Peyer's patch (tissue), 4 donors: ENCODE measurements at places on chromosomes 3 and 15.
A peak's percentile ranks its signal among the peaks of the same experiment; 100 is the strongest.

- no peak for DNase-seq
Measured at GRCh38 chr3:100868894-100869293, 124.3 kb downstream of the ABI3BP start.

DNA sequence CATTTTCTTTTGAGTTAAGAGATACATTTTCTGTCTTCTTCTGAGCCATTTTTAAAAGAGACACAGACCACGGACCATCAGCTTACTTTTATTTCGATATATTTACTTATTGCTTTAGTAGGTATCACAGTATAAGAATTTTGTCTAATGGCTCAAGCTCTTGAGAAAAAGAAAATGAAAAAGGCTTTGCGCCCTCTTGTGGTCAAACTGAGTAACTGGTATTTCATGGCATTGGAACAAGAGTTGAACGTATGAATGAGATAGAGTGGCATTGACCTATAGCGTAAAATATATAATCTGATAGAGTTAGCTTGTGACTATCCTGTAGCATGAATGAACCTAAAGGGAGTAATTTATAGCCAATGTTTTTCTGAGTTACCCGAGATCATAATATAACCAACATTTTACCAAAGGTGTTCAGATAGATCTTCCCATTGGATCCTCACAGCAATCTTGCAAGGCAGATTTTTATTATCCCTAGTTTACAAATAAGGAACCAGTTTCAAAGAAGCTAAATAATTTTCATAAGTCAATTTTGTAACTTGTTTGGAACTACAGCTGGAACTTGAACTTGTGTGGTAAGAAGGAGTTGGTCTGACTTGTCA, 154.6 kb downstream of the POLR2M start:
- peak; percentile 61 for DNase-seq

- DNase-seq = no peak
Measured at GRCh38 chr3:53809764-53810400, 36.3 kb downstream of the CHDH start.

GRCh38 chr3:84961521-84962255, 2.9 kb downstream of the CADM2 start:
- DNase-seq = no peak

DNA sequence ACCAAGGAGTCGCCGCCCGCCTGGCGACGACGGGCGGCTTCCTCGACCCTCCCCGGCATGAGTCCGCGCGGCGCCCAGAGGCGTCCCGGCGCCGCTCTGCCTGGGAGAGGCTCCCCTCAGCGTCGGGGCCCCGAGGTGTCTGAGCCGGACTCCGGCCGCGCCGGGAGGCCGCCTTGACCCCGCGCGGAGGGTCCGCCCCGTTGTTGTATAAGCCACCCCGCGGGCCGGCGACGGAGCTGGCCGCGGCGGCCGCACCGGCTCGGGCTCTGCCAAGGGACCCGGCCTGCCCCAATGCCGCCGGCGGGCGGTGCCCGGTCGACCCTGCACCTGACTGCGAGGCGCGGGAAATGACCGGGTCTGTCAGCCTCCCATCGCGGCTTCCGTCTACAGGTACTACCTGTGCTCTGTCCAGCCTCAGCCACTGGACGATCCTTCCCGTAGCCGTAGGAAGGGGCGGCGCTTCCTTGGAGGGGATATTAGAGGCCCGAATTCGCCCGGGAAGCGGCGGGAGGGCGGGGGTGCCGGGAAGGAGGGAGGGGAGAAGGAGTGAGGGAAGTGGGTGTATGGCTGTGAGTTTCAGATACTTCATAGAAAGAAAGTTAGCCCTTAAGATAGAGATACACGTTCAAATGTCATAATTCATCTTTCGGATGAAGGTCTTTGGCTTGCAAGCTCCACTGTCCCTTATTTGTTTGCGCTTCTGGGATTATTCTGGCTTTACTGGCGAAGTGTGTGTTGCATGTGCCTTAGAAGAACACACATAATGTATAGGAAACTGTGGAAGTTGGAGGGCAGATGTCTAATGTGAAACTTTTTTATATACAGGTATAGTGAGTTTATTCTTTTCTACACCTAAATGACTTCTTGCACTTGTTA, 620 bp downstream of the ABHD5 start:
- peak; percentile 53 for DNase-seq

- DNase-seq = no peak
Measured at GRCh38 chr3:41175365-41175764, 23.9 kb upstream of the CTNNB1 start.

DNA sequence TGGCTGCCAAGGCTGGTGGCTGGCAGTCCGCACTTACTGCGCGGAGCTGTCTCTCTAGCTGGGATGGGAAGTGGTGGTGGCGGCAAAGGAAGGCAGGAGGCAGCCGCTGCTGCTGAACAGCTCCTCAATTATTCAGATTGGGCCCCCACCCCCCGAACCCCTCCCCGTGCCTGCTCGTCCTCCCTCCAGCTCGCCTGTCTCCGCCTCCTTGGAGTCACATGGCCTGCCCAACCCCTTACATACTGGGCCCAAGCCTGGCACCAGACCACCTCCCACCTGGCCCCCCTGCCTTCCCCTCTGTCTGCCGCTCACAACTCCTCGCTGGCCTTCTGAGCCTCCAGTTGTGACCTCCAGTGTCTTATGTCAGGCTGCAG, at the start of gene SLC7A14:
Gene SLC7A14 (minus strand): TSS at position 139 of the 374 bp plus-strand sequence. CDS start 59,139 bp downstream, outside the sequence.
- no peak for DNase-seq

DNA sequence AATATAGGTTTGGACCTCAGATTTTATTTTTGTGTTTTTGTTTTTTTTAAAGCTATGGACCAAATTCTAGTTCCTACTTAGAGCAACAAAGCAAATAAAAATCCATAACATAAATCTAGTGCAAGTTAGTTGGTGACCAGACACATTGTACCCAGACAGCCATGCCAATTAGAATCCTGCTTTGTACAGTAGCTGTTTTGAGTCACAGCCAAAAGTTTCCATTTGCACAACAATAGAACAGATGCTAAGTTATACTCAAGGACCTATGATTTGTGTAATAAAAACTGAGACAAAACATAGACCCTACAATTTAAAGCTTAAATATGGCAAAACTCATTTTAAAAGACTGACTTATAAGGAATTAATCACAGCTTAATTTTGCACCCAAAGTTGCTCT, 513.1 kb upstream of the CBLB start:
- no peak for DNase-seq

- DNase-seq = no peak
Measured at GRCh38 chr3:82940124-82940523, 1178.7 kb upstream of the GBE1 start.

GRCh38 chr3:158050461-158050860, 55.8 kb downstream of the SHOX2 start:
- DNase-seq = no peak

DNA sequence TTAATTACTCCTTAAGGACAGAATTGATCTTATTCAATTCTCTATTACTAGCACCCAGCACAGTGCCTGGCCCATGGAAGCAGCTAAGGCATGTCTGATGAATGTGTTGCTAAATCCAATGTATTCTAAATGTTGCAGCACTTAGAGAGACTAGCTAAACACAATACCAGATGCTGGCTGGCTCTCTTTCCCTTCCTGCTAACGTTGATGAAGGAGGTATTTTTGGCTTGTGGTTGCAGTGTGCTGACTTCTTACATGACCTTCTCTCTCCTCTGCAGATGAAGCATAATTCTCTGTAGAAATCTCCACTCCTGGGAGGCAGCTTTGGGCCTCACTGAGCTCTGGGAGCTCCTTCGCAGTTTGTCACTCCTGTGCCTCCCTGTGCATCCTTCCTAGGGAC, 183.6 kb downstream of the PEX5L start:
- DNase-seq = no peak

DNA sequence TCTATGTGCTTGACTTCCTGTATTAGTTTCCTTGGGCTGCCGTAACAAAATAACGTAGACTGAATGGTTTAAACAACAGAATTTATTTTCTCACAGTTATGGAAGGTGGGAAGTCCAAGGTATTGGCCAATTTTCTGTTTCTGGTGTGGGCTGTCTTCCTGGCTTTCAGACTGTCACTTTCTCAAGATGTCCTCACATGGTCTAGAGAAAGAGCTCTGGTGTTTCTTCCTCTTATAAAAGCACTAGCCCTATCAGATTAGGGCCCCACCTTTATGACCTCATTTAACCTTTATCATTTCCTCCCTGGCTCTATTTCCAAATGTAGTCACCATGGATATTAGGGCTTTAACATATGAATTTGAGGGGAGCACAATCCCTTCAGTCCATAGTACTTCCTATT, 54.6 kb downstream of the SPRED1 start:
- DNase-seq = no peak

DNA sequence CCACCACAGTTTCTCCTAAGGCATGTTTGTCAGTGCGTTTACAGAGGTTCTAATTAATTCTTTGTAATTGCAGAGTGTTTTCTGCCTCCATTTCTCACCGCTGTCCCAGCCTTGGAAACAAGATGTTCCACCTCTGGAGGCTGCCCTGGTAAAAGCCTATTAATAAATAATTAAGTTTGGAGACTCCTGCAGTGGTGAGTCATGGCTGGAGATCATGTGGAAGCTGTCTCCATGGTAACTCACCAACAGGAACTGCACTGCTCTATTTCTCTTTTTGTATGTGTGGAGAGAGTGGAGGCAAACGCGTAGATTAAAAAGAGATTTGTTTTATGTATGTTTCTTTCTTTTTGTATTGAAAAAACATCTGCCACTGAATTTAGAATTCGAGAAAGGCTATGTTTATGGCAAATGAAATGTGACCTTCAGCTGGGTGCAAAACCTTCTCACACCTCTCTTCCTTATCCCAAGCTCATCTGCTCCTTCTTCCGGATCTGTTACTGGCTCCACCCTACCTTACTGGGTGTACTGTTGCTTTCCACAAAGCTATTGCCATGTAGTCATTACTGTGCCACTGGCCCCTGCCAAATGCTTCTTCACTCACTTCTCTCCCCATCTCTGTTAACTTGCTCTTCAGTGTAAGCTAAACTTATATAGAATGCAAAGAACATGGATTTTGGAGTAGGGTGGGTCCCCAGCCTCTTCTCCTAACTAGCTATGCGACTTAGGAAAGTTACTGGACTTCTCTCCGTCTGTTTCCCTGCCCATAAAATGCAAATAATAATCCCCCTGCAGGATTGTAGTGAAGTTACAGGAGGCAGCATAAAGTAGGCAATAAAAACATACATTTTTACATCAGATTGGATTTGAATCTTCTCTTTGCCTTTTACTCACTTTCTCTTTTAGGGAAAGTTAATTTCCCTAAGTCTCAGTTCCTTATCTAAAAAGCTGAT, 778.5 kb downstream of the NTRK3 start:
- no peak for DNase-seq

DNA sequence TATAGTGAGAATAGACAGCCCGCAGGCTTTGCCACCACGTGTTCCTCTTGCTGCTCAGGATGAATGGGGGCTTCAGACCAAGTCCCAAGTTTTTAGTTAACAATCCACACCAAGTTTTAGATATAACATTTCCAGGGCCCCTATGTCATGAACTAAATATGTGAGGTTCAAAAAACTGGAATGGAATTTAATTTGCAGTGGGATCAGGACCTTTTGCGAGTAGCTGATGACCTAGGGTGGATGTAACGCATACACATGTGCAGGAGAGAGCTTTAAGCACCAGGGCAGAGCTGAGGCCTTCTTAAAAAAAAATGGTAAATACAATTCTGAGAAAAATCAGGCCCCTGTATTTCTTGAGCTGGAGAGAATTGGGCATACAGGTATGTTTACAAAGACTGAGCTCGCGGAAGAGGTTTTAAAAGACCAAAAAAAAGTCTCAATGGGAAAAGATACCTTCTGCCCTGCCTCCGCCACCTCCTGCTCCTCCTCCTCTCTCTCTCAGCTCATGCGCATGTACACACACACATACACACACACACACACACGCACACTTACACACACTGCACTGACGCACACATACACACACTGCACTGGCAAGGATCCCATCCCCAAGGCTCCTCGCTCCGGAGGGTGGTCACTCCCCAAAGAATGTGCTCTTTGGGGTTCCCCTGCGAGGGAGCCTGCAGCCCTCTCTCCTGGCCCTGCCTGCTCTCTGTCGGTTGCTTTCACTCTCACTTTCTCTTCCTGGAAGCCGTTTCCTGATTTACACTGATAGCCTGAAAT, 48.2 kb upstream of the IGF1R start:
- DNase-seq = peak; percentile 57

- peak; percentile 25 for DNase-seq
Measured at GRCh38 chr3:108818404-108818803, 4.2 kb upstream of the TRAT1 start.

GRCh38 chr3:161602475-161602874, 105.9 kb downstream of the OTOL1 start:
- DNase-seq = no peak
